ENCODE measurements at places on chromosomes 12 and 14.

DNA sequence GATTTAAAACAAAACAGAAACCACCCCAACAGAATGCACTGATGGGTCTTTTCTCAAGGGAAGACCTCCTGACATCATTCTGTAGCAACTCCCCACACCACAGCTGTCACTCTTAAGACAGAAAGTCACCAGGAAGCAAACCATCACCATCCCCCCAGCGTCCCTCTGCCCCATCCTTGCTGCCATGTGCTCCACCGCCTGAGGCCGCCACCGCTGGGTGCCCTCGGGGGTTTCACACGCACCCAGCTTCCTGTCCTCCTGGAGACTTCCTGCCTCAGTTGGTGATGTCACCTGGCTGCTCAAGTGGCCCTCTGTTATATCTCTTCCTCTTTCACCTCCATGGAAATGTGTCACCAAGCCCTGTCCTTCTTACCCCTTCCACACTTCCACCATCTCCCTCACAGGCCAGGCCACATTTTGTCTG lies 71.4 kb upstream of the GPR68 start:
- DNase-seq, result peak; percentile 88

DNA sequence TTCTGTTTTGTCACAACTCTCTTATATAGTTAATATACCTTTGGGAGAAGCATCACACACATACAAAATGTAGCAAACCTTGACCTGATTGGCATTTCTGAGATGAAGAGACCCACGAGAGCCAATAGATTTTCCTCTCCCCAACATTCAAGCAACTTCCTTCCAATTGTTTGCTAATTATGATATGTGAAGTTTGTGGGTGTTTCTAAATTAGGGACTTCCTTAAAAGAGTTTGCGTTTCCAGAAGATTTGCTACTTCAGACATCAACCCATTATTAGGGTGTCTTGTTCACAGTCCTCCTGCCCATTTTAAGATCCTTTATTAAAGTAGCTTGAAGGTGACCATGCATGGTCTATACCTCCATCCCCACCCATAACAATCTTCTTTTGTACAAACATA lies 9.4 kb downstream of the AICDA start:
- no peak for DNase-seq

GRCh38 chr12:53770281-53770680 lies 18.5 kb upstream of the CISTR start:
- no peak for DNase-seq

DNA sequence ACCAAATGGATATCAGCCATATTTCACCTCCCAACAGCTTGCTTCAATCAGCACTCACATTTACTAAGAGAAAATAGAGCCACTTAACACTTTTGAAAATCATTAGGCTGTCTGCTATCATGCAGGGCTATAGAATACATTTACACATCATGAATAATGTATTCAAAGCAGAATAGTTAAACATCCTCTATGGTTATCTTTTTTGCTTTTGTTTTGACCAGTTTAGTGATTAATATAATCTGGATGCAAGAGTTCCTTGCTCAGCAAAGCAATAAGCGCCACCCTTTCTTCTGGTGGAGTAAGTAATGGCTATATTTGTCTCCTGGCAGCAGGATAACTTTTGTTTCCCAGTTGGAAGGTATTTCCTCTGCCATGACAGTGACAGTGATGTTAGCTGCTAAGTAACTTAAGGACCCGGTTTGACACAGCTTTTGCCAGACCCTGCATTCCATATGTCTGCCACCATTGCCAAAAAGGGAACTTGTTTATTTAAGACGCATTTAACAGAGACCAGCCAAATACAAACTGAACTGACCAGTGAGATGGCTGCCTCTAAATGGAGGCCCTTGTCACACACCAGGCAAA lies 70.3 kb upstream of the NR2C1 start:
- no peak for DNase-seq

DNA sequence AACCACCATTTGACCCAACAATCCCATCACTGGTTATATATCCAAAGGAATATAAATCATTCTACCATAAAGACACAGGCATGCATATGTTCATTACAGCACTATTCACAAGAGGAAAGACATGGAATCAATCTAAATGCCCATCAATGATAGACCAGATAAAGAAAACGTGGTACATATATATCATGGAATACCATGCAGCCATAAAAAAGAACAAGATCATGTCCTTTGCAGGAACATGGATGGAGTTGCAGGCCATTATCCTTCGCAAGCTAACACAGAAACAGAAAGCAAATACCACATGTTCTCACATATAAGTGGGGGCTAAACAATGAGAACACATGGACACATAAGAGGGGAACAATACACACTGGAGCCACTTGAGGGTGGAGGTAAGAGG lies 15.7 kb downstream of the CAPRIN2 start:
- DNase-seq, result no peak

DNA sequence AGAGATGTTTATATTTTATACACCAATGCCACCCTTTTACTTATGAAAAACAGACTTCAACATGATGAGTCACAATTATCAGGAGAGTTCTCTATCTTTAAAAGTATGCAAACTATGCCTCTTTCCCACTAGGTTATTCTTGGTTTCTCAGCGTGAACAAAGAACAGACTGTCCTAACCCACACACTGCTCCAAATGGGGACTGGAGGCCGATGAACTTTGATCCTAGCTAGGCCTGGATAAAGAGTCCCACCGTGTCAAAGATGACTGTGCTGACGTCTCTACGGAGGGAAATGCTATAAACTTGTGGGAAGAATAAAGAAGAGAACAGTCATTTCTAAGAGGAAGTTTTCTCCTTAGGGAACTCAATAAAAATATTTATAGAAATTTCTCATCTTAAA lies 160.1 kb downstream of the EPS8 start:
- DNase-seq, result no peak

DNA sequence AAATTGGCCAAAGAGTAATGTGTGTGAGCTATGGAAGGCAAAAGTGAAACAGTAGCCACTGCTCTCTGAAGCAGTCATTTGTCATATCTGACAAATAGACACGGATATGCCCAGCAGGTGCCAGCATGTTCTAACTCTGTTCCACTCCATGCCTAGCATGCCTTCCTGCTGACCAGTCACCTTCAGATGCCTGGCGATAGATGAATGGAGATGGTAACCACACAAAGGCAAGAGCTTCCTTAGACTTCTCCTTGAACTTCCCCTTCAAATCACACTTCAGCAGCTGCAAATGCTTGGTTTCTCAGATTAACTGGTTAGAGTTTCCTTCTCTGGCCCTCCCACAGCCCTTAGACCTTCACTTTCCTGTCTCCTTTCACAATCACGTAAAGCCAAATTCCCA lies 429.9 kb downstream of the DAD1 start:
- DNase-seq, result no peak

GRCh38 chr12:121811434-121812319 lies 7.9 kb downstream of the SETD1B start:
- peak; percentile 79 for DNase-seq

GRCh38 chr12:104420868-104421267 lies 35.9 kb upstream of the CHST11 start:
- no peak for DNase-seq

DNA sequence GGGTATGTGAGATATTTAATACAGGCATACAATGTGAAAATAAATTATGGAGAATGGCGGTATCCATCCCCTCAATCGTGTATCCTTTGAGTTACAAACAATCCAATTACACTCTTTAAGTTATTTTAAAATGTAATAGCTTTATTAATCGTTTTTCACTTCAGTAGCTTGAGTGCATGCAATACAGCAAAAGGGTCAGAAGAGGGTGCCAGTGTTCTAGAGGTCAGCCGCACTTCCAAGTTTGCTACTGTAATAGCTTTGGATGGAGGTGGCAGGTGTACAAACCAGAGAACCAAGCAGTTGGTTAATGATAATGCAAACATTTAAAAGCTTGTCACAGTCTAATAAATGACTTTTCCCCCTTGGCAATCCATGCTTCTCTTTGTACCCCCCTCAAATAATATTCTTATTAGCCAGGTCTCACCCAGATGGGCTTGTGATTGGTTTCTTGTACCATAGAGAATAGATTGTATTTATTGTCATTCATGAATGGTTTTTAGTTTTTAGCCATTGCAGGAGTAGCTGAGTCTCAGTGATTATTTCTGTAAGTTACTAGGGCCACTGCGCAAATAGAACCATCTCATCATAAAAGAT lies 127.0 kb downstream of the ERC1 start:
- DNase-seq, result peak; percentile 61

DNA sequence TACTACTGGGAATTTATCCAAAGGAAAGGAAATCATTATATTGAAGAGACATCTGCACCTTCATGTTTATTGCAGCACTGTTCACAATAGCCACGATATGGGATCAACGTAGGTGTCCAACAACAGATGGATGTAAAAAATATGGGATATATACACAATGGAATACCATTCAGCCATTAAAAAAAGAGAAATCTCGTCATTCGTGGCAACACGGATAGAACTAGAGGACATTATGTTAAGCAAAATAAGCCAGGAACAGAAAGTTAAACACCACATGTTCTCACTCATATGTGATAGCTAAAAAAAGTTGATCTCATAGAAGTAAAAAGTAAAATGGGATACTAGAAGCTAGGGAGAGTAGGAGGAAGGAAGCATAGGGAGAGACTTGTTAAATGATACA lies 82.9 kb upstream of the CLMN start:
- no peak for DNase-seq

DNA sequence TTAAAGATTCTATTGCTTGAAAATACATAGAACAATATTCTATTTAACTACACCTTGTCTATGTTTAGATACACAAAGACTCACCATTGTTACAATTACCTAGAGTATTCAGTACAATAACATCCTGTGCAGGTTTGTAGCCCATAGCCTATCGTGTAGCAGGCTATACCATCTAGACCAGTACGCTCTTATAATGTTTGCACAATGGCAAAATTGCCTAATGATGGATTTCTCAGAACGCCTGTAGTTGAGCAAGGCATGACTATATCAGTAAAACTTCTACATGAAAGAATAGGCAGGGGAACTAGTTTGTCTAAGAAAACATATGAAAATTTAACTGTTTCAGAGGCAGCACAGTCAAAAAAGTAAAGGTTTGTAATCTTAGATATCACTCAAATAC lies 375.9 kb downstream of the DAD1 start:
- no peak for DNase-seq

DNA sequence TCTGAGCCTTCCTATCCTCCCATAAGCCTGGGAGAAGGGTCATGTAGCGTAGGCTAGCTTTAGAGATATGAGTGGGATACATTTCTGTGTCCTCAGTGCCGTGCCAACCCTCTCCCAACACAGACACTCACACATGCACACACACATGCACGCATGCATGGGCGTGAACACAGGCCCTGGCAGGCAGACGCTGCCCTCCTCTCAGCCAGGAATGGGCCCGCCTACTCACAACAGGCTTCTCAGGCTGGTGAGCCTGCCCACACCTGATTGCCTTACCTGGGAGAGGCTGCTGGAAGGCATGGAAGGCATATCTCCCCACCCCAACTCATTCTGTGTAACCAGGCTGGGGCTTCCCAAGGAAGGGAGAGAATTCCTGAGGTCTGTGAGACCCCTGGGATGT lies 12.8 kb upstream of the ACVR1B start:
- no peak for DNase-seq

- no peak for DNase-seq
Measured at GRCh38 chr14:54756656-54757392, 145.8 kb downstream of the GCH1 start.

DNA sequence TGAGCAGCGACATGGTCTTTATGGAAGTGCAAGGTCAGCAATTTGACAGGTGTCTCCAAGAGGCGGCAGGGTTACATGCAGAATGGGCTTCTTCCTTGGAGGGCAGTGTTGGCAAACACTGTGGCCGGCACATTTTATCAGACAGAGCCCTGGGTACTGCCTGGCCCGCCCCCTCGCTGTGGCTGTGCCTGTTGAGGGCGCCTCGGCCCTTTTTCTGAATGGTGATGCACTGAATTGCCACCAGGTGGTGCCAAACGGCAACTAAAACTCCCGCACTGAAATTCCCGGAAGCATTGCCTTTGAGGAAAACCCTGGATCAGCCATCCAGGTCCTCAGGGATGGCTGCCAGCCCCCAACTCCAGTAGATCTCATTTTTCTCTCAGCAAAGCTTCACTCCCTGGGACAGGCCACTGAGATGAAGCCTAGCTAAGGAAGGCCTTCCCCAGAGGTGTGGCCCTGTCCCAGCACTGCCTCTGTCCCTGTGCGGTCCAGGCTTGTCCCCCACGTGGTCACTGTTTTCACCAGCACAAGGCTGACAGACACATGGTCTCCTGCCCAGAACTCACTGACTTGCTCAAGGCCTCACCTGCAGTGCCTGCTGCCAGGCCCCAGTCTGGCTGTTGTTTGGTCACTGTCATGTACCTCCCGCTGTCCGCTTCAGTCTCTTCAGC lies 73.6 kb downstream of the TESC start:
- peak; percentile 43 for DNase-seq

- no peak for DNase-seq
Measured at GRCh38 chr12:65740506-65740872, 83.8 kb upstream of the HMGA2 start.

DNA sequence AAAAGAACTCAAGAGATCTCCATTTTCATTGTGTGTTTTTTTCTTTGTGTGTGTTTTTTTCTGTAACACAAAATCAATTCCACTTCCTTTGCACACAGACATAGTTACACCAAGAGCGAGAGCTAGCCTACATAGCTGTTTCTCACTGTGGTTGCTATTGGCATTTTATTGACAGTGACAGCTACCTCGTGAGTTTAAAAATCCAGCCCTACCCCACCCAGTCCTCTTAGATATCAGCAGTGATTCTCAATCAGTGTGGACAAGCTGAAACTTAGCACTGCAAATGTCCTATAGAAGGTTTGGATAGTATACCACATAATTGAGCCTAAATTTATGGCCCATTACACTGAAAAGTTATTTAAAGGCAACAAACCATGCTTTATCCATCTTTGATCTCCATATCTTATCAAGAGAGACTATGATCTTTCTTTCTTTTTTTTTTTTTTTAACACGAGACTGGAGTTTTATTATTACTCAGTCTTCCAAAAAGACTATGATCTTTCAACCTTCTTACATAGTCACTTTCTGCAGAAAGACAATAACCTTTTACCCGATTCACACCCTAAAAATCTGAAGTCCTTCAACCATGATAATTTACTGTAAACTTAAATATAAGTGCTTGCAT lies 46.8 kb downstream of the ATP2B1 start:
- DNase-seq, result no peak

DNA sequence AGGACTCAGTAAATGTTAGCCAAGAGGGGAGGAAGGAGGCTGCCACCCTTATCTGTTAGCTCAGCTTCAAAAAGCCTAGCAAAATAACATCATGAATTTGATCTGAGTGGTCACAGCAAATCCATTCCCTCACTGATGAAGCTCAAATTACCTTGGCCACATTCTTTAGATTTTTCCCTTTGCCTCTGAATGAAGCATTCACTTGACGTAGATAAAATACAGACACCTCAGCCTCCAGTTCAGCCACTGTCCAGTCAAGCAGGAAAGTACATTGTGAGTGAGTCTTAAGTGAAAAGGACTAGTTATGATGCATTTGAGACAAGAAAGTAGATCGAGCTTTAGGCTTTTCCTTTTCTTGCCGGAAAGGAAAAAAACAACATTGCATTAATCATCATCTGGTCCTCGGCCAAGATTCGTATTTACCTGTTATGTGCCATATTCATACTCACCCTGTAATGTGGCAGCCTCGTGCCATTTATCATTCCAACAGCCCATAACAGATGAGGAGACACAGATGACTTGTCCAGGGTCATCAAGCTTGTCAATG lies 146.5 kb downstream of the ETV6 start:
- no peak for DNase-seq

- DNase-seq, result no peak
Measured at GRCh38 chr14:102000902-102001301, 36.5 kb downstream of the DYNC1H1 start.
